Heart left ventricle (tissue), 16 donors: ENCODE measurements at places on chromosomes 1 and 21. TPM values are rescaled to one million over a fixed set of nuclear protein-coding genes. Genes with fewer than 3 reads are reported as not detected.

DNA sequence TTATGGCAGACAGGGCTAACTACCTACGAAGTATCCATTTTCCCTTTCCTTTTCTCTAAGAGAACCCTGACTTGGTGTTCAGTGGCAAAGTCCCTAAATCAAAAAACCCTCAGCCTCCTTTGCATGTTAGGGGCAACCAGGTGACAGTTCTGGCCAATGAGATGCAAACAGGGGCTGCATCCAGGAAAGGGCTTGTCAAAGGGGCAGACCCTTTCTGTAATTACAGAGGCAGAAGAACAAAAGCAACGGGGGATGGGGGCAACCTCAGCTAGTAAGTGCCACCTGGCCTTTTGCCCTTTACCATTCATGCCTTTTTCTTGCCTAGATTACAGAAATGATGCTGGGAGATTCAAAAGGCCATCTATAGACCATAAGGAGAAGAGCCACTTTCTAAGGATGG is 34.4 kb downstream of the GLUL start:
- DNase-seq, result no peak

DNA sequence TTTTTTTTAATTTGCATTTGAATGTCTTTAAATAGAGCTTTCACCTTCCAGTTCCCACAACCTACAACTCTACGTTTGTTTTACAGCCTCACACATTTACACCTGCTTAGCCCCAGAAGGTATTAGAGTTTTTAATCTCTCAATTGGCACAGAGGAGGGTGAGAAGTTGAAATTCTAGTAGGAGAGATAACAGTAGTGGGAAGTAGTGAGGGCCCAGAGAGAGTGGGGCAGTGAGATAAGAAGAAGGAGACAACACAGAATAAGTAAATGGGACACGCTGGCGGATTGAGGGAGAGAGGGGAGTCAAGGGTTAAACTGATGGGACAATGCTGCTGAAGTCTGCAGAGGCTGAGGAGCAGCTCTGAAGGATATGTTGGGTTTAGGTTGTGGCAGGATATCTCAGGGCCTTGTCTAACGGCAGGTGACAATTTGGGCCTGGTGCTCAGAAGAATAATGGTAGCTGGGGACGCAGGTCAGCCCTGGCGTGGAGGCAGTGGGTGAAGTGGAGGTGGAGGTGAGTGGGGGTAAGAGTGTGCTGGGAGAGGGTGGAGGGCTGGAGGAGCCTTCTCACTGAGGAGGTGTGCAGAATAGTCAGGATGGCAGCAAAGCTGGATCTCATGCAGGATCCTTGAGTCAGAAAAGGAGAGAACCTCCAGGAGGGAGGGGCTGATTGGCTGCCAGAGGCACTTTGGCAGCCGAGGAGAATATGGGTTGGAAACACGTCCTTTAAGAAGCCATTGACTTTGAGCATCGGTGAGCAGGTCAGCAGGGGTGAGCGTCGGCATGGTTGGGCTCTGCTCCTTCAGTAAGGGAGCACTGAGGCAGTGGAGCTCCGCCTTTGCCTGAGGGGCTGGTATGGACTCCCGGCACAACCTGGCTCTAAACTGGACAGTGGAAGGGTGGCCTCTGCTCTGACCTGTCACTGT is 72.9 kb downstream of the SYT6 start:
- no peak for DNase-seq

- DNase-seq, result no peak
Observed at GRCh38 chr1:21825393-21825792, 13.3 kb downstream of the LDLRAD2 start.

GRCh38 chr1:29556657-29557056 is 320.3 kb downstream of the PTPRU start:
- no peak for DNase-seq

DNA sequence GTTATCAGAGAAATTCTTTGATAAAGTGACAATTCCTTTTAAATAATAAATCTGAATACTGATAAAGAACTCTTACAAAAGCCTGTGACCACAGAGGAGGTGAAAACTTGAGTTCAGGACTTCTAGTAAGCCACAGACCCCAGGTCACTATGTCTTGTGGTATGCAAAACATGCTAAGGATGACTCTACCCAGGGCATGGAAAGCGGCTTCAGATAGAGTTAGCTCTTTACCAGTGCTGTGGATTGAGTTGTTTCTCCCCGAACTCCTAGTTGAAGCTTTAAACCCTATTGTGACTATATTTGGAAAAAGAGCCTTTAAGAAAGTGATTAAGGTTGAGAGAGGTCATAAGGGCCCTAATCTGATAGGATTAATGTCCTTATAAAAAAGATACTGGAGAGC is 42.3 kb downstream of the HLX start:
- no peak for DNase-seq

- no peak for DNase-seq
Observed at GRCh38 chr1:85047144-85047471, 1.2 kb downstream of the MCOLN3 start.

DNA sequence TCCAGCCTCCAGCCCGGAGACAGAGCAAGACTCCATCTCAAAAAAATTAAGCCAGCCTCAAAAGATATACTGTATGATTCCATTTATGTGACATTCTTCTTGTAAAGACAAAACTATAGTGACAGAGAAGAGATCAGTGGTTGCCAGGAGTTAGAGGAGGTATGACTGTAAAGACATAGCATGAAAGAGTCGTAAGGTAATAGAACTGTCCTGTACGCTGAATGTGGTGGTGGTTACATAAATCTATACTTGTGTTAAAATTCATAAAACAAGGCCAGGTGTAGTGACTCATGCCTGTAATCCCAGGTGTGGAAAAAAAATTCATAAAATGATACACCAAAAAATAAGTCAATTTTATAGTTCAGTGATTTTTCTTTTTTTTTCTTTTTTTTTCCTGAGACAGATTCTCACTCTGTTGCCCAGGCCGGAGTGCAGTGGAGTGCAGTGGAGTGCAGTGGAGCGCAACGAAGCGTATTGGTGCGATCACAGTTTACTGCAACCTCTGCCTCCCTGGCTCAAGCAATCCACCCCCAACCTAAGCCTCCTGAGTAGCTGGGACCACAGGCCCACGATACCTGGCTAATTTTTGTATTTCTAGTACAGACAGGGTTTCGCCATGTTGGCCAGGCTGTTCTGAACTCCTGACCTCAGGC is 84.9 kb upstream of the CXADR start:
- DNase-seq, result no peak

DNA sequence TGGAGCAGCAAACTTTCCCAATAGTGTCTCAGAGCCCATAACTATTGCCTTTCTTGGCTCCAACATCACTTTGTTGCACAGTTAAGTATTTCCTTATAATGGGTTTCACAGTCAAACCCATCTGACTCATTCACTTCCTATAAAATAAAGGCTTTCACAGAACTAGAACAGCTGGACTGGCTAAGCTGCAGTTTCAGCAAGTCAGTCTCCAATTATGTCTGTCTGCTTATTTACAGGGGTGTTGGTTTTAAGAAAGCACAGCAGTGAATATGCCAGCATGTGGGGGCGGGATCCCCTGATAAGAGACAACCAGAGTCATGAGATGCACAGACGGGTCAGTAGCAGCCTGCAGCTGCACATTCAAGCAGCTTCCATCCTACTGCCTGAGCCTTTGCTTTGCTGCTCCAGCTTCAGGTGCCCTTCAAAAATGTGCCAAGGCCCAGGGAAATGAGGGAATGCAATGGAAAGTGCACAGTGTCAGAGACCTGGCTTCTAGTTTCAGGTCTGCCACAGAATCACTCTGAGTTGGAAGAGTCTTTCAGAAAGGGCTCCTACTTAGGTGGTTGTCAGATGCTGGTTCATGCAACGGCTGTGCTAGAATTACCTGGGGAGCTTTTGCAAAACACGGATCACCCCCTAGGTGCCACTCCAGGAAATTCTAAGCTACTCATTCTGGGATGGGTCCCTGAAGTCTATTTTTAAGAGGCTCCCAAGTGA is 24.8 kb downstream of the RNF19B start:
- DNase-seq, result peak; percentile 64

- peak; percentile 95 for DNase-seq
Observed at GRCh38 chr21:25735646-25736597, 1.1 kb downstream of the GABPA start.

DNA sequence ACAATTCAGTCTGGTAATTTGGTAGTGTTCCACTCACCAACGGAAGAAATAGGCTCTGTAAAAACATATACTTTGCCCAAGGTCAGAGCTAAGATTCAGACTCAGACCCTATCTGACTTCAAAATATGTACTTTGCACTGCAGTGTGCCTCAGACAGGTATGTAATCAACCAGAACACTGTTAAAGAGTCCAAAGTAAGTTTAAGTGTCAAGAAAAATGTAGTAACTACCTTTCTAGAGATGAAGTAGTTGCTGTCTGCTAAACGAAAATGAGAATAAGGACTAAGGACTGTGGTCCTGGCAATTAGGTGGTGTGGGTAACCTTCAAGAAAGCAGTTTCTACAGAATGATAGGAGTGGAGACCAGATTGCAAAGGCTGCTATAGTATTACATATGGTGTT is 61.1 kb downstream of the RPAP2 start:
- DNase-seq, result no peak

GRCh38 chr1:195462646-195463045 is 1145.6 kb downstream of the KCNT2 start:
- no peak for DNase-seq

- no peak for DNase-seq
Observed at GRCh38 chr21:45897191-45898027, 84.2 kb upstream of the COL6A1 start.

GRCh38 chr1:194469282-194469681 is 1282.9 kb upstream of the B3GALT2 start:
- no peak for DNase-seq

DNA sequence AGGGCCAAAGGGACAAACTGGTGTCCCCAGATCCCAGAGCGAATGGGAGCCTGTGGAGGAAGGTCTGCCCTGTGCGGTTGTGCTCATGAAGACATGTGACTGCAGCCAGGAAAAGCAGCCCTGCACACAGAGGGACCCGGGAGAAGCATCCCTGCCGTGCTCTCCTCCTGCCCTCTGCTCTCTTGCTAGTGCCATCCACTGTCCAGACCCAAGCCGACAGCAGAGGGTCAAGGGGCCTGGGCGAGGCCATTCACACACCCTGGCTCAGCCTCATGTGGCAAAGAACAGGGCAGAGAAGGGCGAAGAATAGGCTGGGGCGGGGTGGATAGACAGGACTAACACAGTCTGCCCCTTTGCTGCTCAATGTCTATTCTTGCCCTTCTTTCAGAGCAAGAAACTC is 17.4 kb downstream of the DMRTB1 start:
- DNase-seq, result no peak

GRCh38 chr1:58815686-58816071 is 31.8 kb upstream of the JUN start:
- no peak for DNase-seq

DNA sequence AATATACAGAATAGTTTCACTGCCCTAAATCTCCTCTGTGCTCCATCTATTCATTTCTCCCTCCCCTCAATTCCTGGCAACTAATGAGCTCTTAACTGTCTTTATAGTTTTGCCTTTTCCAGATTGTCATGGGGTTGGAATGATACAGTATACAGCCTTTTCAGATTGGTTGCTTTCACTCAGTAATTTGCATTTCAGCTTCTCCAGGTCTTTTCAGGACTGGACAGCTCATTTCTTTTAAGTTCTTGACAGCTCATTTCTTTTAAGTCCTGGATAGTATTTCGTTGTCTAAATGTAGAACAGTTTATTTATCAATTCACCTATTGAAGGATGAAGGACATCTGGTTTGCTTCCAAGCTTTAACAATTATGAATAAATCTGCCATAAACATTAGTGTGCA is 22.6 kb downstream of the KRTAP21-3 start:
- DNase-seq, result no peak

GRCh38 chr21:46661211-46661625 is 25.7 kb downstream of the PRMT2 start:
- DNase-seq, result peak; percentile 54

GRCh38 chr1:167564612-167565270 is 11.2 kb upstream of the CREG1 start:
- DNase-seq, result no peak

- DNase-seq, result no peak
Observed at GRCh38 chr1:27658951-27659496, 13.0 kb downstream of the IFI6 start.

GRCh38 chr1:189434461-189434860 is 1043.2 kb downstream of the BRINP3 start:
- DNase-seq, result no peak

- no peak for DNase-seq
Observed at GRCh38 chr1:37883671-37884070, 24.3 kb upstream of the MTF1 start.

DNA sequence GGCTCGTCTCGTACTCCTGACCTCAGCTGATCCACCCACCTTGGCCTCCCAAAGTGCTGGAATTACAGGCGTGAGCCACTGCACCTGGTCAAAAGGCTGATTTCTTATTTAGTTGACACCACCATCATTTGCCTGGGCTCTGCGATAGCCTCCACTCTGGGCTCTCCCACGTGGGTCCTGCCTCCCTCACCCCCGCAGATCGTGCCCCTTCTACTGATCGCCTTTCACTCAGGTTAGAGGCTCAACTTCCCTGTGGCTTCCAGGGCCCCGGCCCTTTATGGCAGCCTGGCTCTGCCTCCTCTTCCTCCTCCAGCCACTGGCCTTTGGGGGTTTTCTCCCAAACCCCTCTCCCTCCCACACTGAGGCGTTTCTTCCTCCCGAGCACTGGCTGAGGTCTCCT is 2.5 kb upstream of the MFAP2 start:
- DNase-seq, result no peak

- no peak for DNase-seq
Observed at GRCh38 chr1:229759586-229759985, 133.5 kb downstream of the URB2 start.

DNA sequence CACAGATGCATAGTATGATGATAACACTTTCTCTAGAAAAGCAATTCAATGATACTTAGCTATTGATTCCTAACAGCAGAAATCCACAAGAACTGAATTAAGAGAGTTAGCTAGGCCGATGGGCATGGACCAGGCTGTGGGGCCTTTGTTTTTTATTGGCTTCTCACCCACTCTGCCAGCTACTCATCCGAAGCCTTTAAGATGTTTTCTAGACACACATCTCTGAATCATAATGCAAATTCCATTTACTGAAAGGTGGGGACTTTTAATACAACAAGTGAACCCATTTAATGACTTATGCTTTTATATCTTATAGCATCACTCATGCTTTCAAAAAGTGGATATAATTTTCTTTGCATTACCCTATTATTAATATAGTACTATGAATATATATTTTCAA is 170.2 kb downstream of the RUNX1 start:
- DNase-seq, result no peak

GRCh38 chr21:43984905-43985689 is 27.0 kb upstream of the TRAPPC10 start:
- no peak for DNase-seq

Gene OR2AK2
- not detected for total RNA-seq

Gene SLAMF6
- 0.12 TPM for total RNA-seq

Gene PRKAA2
- 105 TPM for total RNA-seq

Gene FCMR
- 4.3 TPM for total RNA-seq

Gene C1QB
- total RNA-seq, result 81.4 TPM

Gene OR2M2
- total RNA-seq, result not detected

Gene PERM1
- 52.8 TPM for total RNA-seq

Gene PADI2
- total RNA-seq, result 0.37 TPM

Gene ACTRT2
- not detected for total RNA-seq

Gene FGR
- total RNA-seq, result 25.9 TPM

Gene SYCP1
- not detected for total RNA-seq

Gene MAP1LC3C
- not detected for total RNA-seq

Gene SYTL1
- total RNA-seq, result 0.26 TPM

Gene GPR52
- total RNA-seq, result 2.0 TPM

Gene HHIPL2
- total RNA-seq, result not detected

Gene DHX9
- total RNA-seq, result 66.0 TPM

Gene YARS1
- 34.8 TPM for total RNA-seq

Gene CD48
- 0.55 TPM for total RNA-seq

Gene ANGPTL1
- 17.3 TPM for total RNA-seq

Gene UBE2U
- not detected for total RNA-seq

Gene CR2
- 0.09 TPM for total RNA-seq

Gene FAM163A
- total RNA-seq, result not detected
